ENCODE measurements at places on chromosomes 1 and 21. TPM values are rescaled to one million over a fixed set of nuclear protein-coding genes. Genes with fewer than 3 reads are reported as not detected.
A peak's percentile ranks its signal among the peaks of the same experiment; 100 is the strongest.

The PSMG1 gene
- total RNA-seq, result 78.1 TPM

The CD164L2 gene
- 0.69 TPM for total RNA-seq

The CCDC30 gene
- total RNA-seq, result 1.8 TPM

The SPRR3 gene
- total RNA-seq, result not detected

The C1orf52 gene
- total RNA-seq, result 19.9 TPM

The EXO1 gene
- total RNA-seq, result 17.6 TPM

DNA sequence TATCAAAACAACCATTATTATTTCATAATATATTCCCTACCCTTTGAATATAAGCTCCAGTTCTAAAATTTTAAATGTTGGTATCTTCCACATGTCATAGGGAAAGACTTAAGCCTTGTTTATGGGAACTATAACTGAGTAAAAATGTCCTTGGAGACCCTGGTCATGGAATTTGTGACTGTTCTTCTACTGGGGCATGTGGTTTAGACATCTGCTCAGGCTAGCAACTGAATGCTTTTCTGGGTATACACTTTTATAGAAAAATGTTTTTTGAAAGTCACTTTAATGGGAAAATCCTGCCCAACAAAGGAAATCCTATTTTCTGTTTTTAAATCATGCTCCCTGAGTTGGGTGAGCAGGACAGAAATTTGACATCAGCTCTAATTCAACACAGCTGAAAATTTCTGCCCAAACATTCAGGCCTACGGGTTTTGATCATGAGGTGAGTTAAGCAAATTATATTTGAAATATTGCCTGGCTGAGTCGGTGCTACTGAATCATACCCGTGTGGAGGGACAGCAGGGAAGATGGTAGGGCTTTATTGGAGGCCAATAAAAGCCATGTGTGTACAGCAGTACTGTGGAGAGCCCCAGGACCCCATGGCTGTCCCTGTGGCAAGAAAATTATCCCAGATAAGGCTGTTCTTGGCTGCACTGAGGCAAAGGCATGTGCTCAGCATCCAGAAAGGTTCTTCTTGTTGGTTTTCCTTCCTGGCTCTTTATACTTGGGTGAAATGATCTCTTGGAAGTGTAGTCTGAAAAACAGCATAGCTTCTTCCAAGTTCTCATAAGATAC, 391.8 kb downstream of the DISC1 start:
- H3K36me3 ChIP-seq, result no peaks in the 10 kb centered on the region
- H3K4me1 ChIP-seq, result peaks cover 2% of the 10 kb centered on the region
- H3K27me3 ChIP-seq, result no peaks in the 10 kb centered on the region
- H3K4me3 ChIP-seq, result no peak overlapping the region
- no peak for DNase-seq

- no peaks in the 10 kb centered on the region for H3K4me1 ChIP-seq
- DNase-seq, result no peak
- H3K36me3 ChIP-seq, result no peaks in the 10 kb centered on the region
- H3K4me3 ChIP-seq, result no peak overlapping the region
Measured at GRCh38 chr1:242187816-242188215, 188.9 kb upstream of the MAP1LC3C start.

- H3K4me3 ChIP-seq, result no peak overlapping the region
- no peaks in the 10 kb centered on the region for H3K27me3 ChIP-seq
- peak; percentile 53 for DNase-seq
- peak overlapping the region; percentile 75 for H3K27ac ChIP-seq
Measured at GRCh38 chr1:109181085-109181806, 32.5 kb upstream of the SARS1 start.

GRCh38 chr1:36603461-36603860, 120.7 kb upstream of the CSF3R start:
- H3K27ac ChIP-seq, result no peak overlapping the region
- DNase-seq, result no peak
- H3K4me3 ChIP-seq, result no peak overlapping the region
- H3K27me3 ChIP-seq, result no peaks in the 10 kb centered on the region

DNA sequence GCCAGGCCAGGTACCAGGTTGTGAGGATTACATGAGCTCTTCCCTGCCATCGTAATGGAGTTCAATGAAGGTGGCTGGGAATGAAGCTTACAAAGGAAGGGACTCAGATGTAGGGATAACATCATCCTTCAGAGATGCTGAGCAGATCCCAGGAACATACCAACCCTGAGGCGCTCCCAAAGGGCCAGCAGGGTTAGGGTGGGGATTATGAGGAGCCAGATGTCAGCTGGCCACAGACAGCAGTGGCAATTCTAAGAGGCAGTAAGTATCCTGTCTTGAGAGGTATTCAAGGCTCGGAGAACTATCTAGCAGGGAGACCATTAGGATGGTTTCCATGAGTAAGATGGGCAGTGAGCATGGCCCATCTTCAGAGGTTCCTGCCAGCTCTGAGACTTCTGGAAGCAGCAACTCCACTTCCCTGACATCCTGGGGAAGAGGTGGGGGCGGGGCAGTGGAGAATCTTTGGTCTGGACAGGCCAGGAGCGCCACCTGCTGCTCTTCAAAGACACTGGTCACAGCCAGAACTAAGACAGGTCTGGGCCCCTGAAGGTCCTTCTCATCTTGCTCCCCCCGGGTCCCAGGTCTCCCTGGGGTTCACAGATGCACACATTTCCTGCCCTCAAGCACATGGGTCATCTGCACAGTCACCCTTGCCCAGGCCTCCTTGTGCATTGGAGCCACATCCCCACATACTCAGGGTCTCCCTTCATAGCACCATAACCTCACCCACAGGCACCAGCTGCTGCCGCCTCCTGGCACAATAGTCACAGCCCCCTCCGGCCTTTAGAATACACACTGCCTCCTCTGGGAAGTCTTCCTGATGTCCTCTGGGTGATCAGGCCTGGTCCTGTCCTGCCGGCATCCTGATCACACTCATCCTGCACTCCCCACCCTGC, 2.7 kb upstream of the SDC3 start:
- no peak overlapping the region for H3K4me3 ChIP-seq
- H3K27me3 ChIP-seq, result no peaks in the 10 kb centered on the region
- DNase-seq, result peak; percentile 91
- H3K36me3 ChIP-seq, result no peaks in the 10 kb centered on the region
- no peak overlapping the region for H3K27ac ChIP-seq

DNA sequence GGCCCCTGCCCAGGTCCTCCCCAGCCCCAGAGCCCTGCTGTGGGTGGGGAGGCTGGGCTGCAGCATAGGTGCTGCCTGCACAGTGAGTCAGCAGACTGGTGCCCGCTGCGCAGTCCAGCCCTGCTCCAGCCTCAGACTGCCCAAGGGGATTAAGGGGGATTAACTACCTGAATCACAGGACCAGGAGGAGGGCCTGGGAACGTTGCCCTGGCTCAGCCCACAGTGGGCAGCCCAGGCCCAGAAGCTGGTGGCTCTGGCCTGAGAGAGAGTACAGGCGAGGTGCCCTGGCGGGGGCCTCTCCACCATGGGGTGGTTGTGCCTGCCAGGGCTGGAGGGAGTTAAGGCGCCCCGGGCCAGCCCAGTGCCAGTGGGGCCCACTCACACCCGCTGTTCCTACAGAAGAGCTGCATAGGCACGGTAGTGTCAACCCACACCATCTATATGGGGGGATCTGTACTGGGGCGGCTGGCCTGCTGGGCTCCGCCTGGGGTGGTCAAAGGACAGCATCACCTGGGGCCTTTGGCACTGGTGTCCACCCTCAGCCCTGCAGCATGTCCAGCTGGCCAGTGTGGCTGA, 2.3 kb downstream of the OBSCN start:
- no peak overlapping the region for H3K27ac ChIP-seq
- no peak overlapping the region for H3K4me3 ChIP-seq
- DNase-seq, result no peak
- no peaks in the 10 kb centered on the region for H3K27me3 ChIP-seq
- H3K4me1 ChIP-seq, result no peaks in the 10 kb centered on the region

- no peaks in the 10 kb centered on the region for H3K36me3 ChIP-seq
- no peaks in the 10 kb centered on the region for H3K4me1 ChIP-seq
- no peak overlapping the region for H3K4me3 ChIP-seq
- H3K27ac ChIP-seq, result no peak overlapping the region
- no peak for DNase-seq
- H3K27me3 ChIP-seq, result no peaks in the 10 kb centered on the region
Measured at GRCh38 chr1:245086389-245086969, 68.3 kb upstream of the KIF26B start.

DNA sequence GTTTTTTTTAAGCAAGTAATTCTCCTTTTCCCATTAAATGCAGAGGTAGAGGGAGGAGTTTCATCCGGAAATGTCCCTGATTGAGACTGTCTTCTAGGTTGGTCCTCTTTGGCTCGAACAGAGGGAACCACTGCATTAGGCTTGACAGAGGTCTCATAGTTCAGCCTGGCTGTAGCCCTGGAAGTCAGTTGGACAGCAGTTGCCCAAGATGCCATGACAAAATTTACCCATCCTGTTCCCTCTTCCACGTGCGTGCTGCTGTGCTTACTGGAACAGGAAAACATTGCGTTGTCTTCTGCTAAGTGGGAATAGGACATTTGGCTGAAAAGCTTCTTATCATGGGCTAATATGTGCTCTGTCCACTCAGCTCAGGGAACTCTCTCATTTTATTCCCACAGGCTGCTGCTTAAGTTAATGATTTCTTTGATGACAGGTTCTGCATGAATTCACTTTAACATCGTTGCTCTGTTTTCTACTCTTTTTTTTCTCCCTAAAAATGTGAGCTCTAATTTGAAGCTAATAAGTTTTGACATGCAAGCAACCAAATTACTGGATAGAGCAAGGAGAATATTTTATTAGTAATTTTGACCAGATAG, 18.0 kb downstream of the KCNK1 start:
- H3K27ac ChIP-seq, result no peak overlapping the region
- no peaks in the 10 kb centered on the region for H3K4me1 ChIP-seq
- DNase-seq, result no peak
- H3K36me3 ChIP-seq, result no peaks in the 10 kb centered on the region

DNA sequence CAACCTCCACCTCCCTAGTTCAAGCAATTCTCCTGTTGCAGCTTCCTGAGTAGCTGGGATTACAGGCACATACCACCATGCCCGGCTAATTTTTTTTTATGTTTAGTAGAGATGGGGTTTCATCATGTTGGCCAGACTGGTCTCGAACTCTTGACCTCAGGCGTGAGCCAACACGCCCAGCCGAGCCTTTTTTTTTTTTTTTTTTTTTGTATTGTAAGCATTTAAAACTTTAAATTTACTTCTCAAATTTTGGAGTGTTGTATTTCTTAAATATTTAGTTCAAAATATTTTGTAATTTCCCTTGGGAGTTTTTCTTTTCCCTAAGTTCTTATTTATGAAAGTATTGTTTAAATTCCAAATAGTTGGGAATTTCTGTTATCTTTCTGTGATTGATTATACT, 9.2 kb upstream of the SCAF4 start:
- DNase-seq, result no peak
- H3K27ac ChIP-seq, result no peak overlapping the region
- H3K36me3 ChIP-seq, result no peaks in the 10 kb centered on the region
- no peaks in the 10 kb centered on the region for H3K27me3 ChIP-seq
- no peaks in the 10 kb centered on the region for H3K4me1 ChIP-seq
- H3K4me3 ChIP-seq, result no peak overlapping the region

- H3K4me1 ChIP-seq, result no peaks in the 10 kb centered on the region
- H3K36me3 ChIP-seq, result no peaks in the 10 kb centered on the region
- no peak for DNase-seq
Measured at GRCh38 chr1:118918230-118918939, 69.8 kb downstream of the TBX15 start.

DNA sequence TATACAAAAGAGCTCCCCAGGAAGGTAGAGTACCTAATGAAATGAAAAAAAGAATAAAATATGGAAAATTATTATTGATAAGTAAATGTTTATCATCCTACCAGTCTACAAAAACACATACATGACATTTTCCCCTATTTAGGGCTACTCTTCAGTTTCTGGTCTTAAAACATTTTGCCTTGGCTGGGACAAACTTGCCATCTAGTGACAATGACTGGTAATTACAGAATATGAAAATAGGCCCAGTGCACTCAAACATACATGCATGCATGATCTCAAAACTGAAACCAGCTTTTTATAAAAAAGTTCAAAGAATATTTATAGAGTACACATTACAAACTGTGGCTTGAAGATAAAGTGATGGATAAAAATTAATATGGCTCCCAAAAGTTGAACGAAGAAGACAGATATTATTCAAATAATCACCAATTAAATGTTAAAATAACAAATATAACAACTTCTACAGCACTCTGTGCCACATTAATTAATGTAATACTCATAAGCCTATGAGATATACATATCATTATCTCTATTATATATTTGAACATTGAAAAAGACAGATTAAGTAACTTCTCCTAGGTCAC, 10.5 kb upstream of the RNPC3 start:
- no peaks in the 10 kb centered on the region for H3K27me3 ChIP-seq
- H3K27ac ChIP-seq, result no peak overlapping the region

- no peak overlapping the region for H3K27ac ChIP-seq
- no peak overlapping the region for H3K4me3 ChIP-seq
- no peaks in the 10 kb centered on the region for H3K4me1 ChIP-seq
- no peaks in the 10 kb centered on the region for H3K36me3 ChIP-seq
Measured at GRCh38 chr21:30329203-30329875, 8.2 kb downstream of the KRTAP27-1 start.

GRCh38 chr1:150537732-150538684, 11.2 kb upstream of the ADAMTSL4 start:
- no peaks in the 10 kb centered on the region for H3K36me3 ChIP-seq
- H3K27ac ChIP-seq, result no peak overlapping the region
- no peak overlapping the region for H3K4me3 ChIP-seq
- peaks cover 2% of the 10 kb centered on the region for H3K4me1 ChIP-seq

DNA sequence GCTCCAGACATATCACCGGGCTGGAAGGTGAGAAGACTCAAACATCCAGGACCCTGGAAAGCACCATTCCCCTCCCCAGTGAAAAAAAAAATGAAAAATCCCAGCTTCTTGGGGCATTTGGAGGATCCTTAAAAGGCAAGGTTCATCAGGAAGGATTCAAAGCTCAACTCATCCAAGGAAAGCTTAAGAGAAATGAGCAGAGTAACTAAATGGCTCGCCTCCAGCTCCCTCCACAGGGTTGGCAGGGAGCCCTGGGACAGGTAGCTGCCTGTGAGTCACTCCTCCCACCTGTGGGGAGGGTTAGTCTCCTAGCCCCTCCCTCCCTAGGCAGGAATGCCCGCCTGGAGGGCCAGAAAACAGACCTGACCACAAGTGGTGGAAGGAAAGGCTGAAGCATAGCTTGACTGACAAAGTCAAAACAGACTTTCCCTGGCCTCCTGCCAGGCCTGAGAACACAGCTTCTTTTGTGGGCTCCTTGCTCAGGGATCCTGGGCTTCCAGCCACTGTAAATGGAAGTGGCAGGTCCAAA, 712 bp upstream of the LAMB3 start:
- peak overlapping the region; percentile 89 for H3K27ac ChIP-seq
- H3K4me1 ChIP-seq, result peaks cover 35% of the 10 kb centered on the region
- H3K4me3 ChIP-seq, result peak overlapping the region; percentile 23
- H3K36me3 ChIP-seq, result no peaks in the 10 kb centered on the region

DNA sequence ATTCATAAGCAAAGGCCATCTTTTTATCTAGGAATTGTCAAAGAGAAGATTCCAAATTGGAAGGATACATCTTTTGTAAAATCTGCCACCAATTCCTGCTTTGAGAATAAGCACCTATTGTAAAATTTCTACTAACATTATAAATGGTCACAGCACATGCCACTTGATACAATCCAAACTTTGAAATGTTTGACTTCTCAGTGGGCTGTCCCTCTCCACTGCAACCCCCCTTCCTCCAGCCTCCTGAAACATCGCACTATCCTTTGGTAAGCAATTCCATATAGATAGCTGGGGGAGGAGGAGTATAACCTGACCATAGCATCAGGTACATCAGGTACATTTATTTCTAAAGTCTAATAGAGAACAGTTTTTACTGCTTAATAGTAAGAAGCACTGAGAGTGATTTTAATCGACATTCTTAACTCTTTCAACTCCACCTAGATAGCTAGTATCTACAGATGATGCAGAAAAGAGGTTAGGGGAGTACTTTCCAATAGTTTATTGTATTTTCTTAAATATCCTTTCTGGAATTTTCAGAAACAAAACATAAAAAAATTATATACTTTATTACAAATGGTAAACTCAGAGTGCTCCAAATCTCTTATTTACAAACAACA, 2.9 kb downstream of the JUN start:
- peak; percentile 28 for DNase-seq
- H3K27ac ChIP-seq, result peak overlapping the region; percentile 99
- no peaks in the 10 kb centered on the region for H3K36me3 ChIP-seq
- H3K4me1 ChIP-seq, result no peaks in the 10 kb centered on the region
- peak overlapping the region; percentile 82 for H3K4me3 ChIP-seq
